Natural killer cell treated with Interleukin-12 subunit alpha and Interleukin-12 subunit beta and Interleukin-15 and Interleukin-18, amount 100 ng/mL, for 72 hours (primary cell): ENCODE measurements at places on chromosomes 16 and 17.

DNA sequence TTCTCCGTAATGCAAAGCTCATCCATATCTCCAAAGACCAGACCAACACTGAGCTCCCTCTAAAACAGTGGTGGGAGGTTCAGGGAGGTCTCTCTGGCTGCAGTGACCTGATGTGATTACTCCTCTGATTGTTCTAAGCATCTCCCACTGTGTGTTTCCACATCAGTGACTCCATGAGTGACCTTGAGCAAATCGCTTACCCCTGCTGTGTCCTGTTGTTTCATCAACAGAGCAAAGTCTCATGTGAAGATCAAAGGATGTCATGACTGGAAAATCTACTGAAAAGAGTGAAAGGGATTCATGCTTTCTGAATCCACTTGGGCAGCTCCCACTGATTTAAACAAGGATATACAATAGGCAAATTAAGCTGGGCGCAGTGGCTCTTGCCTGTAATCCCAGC, 352.9 kb downstream of the TMEM114 start:
- DNase-seq = no peak

- no peak for DNase-seq
These were observed 26.9 kb upstream of the OSGIN1 start for GRCh38 chr16:83925957-83926725.

GRCh38 chr17:36583787-36584186, 7.9 kb upstream of the DHRS11 start:
- no peak for DNase-seq

DNA sequence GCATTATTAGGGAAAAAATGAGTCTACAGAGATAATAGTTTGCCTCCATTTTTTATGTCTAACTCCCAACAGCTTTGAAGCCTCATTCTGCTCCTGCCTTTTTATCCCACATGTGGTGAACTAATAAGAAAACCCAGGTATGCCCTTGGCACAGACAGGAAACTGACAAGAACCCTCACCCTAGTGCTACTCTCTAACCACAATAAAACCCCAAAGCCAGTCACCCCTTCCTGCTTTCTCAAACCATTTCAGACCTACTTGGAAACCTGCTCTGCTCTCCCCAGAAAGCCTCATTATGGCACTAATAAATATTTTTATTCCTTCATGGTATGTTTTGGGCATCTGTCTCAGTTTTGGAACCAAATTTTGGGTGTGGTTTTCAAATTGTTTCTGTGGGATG, 3.9 kb upstream of the MARVELD3 start:
- no peak for DNase-seq

GRCh38 chr16:59758848-59759247, 1024.7 kb upstream of the GOT2 start:
- DNase-seq = no peak
